IPS-NIHi11 (cell line): ENCODE measurements at places on chromosomes 16 and 17.

GRCh38 chr17:60098578-60098977 lies 19.9 kb upstream of the HEATR6 start:
- no peak for DNase-seq

- no peak for DNase-seq
These were observed 916.9 kb upstream of the SOX9 start for GRCh38 chr17:71203953-71204352.

DNA sequence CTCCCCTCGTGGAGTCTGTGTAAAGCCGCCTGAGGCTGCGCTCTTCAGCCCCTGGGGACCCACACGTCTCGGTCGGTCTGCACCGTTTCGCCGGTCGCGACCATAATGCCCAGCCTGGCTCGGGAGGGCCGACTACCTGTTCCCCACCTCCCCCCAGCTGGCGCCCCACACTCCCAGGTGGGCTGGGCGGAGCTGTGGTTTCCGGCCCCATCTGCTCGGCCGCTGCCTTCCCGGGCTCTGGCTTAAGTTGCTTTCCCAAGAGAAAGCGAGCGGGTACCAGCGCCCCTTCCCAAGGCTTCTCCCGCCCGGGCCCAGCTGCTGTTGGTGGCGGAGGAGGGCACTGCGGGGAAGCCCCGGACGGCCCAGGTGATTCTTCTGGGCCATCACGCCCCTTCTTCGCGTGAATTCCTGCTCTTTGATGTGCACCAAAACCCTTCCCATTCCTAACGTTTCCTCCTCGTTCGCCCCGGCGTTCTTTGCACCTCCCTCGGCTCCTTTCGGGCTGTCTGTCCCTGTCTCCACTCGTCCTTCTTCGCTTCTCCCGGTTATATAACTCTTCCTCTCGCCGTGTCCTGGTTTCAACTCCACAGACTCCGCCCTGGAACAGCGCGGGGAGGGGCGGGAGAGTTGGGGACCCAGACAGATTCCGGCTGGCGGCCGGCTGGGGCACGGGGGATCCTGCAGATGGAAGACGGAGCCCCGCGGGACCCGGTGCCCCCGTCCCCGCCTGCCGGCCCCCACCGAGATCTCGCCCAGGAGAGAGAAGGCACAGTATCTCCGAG lies 2.0 kb downstream of the KDM6B start:
- no peak for DNase-seq

- peak; percentile 48 for DNase-seq
These were observed 584 bp upstream of the STAT5B start for GRCh38 chr17:42276609-42277341.

GRCh38 chr16:57258910-57259475 lies 13.9 kb downstream of the ARL2BP start:
- DNase-seq: no peak

- no peak for DNase-seq
These were observed 764.7 kb upstream of the EEF2KMT start for GRCh38 chr16:5862103-5862840.

GRCh38 chr16:61596655-61597054 lies 439.6 kb downstream of the CDH8 start:
- no peak for DNase-seq

GRCh38 chr16:27154705-27155521 lies 48.4 kb upstream of the KDM8 start:
- peak; percentile 85 for DNase-seq

- no peak for DNase-seq
These were observed 11.0 kb downstream of the DNASE1 start for GRCh38 chr16:3665508-3665907.

DNA sequence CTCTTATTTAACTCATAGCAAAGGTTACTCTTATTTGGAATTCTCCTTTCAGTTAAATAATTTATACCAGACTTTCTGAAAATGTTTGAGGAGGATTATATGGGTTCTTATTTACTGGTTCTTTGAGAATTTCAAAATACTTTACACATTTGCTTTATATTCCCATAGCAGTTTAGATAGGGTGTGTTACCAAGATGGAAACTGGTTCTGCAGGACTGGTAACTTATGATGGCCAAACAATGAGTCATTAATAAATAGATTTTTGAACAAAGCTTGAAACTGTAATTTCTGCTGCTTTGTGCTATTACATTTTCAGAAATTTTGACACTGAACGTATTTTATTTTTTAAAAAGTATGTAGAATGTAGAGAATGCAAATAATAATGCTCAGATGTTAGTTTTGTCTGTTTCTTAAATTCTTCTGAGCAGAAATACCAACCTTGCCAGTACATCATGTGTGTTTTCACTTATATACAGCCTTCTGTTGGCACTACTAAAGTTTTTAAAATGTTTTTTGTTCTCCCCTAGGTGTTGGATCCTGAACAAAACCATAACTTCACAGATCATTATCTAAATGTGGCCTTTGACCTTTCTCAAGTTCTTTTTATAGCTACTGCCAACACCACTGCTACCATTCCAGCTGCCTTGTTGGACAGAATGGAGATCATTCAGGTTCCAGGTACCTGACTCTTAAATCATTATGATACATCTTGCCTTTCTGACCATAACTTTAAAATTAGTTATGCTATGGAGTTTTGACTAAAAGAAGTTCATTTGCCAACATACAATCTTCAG lies 48.3 kb upstream of the ABCC11 start:
- no peak for DNase-seq

DNA sequence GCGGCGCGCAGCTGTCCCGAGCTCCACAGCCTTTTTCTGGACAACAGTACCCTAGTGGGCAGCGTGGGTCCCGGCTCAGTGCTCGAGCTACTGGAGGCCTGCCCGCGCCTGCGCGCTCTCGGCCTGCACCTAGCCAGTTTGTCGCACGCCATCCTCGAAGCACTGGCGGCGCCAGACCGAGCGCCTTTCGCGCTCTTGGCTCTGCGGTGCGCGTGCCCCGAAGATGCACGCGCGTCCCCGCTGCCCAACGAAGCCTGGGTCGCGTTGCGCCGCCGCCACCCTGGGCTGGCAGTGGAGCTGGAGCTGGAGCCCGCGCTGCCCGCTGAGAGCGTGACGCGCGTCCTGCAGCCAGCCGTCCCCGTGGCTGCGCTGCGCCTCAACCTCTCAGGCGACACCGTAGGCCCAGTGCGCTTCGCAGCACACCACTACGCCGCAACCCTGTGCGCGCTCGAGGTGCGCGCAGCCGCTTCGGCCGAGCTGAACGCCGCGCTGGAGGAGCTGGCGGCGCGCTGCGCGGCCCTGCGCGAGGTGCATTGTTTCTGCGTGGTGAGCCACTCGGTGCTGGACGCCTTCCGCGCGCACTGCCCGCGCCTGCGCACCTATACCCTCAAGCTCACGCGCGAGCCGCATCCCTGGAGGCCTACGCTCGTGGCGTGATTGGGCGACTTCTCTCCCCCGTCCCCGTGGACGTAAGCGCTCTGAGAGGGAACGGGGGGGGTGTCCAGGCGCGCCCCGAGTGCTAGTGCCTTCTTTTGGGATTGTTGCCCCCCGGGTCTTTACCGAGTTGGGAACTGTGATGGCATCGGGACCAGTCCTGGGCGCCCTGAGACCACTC lies 1.2 kb upstream of the HSF4 start:
- no peak for DNase-seq

DNA sequence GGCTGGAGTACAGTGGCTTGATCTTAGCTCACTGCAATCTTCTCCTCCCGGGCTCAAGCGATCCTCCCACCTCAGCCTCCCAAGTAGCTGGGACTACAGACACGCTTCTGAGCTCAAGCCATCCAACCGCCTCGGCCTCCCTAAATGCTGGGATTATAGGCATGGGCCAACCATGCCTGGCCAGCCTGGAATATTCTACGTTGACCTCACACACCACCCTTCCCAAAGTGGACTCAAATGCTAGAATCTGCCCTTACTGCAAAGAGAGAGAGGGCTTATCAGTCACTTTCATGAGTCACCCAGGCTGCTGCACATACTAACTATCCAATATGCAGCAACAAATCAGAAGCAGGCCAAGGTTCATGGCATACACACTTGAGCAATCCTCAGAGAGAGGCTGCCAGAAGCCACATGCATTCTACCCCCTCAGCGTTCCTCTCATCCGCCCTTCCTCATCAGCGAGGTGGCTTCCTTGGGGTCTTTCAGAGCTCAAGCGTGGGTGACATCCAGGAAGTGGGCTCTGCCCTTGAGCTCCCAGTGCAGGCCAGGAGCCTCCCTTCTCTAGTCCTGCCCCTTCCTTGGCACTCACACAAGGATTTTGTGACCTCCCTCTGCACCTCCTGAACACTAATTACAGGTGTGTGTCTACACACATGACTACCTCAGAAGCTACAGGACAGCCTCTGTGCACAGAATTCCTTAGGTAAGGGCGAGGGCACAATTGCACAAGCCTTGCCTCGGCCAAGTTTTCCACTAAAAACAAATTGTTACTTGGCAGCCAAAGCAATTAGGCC lies 24.8 kb upstream of the SIAH1 start:
- DNase-seq: peak; percentile 54

DNA sequence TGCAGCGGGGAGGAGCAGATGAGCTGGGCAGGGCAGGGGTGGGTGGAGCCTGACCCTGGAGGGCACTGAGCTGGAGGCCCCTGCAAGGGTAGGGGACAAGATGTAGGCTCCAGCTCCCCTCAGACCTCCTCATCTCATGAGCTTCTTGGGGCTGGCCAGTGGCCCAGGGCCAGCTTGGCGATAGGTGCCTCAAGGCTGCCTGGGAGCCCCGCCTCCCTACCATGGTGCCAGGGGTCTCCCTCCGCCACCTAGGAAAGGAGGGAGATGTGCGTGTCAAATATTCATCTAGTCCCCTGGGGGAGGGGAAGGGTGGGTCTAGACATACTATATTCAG lies 3.9 kb downstream of the HIRIP3 start:
- DNase-seq: no peak

GRCh38 chr16:1781758-1782407 lies 488 bp downstream of the SPSB3 start:
- DNase-seq: peak; percentile 63

DNA sequence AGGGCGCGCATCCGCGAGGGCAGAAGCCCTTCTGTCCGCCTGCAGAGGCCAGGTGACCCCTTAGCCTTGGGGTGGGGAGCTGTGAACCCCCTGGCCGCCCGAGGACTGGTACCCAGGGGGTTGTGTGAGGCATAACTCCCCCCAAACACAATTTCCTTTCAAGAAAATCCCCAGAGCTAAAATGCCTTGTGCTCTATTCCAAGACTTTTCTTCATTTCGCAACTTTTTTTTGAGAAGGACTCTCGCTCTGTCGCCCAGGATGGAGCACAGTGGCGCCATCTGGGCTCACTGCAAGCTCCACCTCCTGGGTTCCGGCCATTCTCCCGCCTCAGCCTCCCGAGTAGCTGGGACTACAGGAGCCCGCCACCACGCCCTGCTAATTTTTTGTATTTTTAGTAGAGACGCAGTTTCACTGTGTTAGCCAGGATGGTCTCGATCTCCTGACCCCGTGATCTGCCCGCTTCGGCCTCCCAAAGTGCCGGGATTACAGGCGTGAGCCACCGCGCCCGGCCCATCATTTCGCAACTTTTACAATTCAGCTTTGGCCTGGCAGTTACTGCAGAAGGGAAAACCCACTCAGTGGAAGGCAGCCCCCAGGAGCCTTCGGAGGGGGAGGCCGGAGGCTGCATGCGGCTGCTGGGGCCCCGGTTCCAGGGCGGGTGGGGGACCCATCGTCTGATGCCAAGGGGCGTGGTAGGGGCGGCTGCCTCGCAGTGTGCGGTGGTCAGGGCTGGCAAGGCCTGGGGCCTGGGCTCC lies 963 bp upstream of the APRT start:
- no peak for DNase-seq

DNA sequence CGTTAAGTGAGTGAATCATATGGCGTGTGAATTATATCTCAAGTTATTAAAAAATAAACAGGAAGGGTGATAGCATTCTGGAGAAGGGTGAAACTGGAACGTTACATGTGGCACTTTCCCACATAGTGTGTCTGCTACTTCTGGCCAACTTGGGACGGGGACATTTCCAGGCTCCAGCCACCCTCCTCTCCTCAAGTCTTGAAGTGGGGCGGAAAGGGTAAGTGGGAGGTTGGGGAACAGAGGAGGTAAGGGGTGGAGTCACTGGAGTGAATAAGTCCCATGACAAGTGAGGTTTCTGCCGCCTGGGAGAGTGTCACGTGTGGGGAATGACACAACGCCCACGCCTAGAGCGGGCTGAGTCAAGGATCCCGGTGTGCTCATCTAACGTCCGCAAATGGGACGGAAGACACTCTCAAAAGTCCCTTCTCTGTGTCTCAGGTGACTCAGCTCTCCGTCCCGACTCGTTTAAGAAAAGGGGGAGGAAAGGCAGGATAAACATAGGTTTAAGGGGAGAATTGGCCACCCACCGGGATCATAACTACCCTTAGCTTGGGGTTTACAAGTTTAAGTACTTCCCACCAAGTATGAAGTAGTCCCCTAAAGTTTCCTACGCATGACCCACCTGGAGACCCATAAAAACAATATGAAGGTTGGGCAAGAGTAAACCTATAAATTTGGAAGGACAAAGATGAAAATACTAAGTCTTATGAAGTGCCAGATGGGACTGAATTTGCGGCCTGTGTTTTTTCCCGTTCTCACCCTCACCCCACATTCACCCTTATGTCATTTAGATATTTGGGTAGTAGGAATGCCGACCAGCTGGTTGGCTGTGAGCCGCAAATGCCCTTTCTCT lies 1.2 kb upstream of the SPAG9 start:
- peak; percentile 70 for DNase-seq

GRCh38 chr17:37255432-37255831 lies 120.4 kb upstream of the C17orf78 start:
- no peak for DNase-seq

GRCh38 chr16:81212830-81213465 lies 25.5 kb upstream of the BCO1 start:
- DNase-seq: no peak

DNA sequence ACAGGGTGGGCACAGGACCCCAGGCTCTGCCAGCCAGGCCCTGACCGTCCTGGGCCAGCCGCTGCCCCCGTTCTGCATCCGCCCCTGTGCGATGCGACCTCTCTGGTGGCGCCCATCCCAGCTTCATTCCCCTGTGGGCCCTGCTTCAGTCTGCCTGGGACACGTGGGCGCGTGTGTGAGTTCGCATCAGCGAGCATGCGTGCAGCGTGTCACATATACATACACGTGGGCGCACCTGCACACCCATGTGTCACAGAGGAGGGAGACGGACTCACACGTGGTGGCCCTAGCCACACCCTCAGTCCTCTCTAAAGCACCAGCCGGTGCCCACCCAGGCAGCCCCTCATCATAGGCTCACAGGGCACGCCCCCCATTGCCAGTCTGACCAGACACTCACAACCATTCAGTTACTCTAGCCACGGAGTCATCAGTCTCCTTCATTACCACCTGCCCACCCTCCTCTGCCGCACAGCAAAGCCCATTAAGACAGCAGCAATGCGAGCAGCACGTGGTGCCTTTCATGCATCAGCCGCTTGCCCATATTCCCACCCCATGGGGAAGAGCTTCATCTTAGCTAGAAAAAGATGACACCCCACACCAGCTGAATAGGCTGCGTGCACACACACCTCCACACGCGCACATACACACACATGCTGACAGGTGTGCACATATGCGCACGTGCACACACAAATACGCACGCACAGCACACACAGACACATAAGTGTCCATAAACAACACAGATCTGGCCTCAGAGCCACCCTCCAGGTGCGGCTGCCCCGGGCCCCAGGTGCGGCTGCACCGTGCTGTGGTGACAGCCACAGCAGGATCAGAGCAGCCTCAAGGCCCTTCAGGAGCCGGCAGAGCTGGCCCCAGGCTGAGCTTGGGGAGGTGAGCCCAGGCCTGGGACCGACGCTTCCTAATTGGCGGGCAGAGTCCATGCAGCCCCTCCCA lies 9.5 kb upstream of the CDH15 start:
- no peak for DNase-seq
